ENCODE measurements at places on chromosomes 2 and 18.

DNA sequence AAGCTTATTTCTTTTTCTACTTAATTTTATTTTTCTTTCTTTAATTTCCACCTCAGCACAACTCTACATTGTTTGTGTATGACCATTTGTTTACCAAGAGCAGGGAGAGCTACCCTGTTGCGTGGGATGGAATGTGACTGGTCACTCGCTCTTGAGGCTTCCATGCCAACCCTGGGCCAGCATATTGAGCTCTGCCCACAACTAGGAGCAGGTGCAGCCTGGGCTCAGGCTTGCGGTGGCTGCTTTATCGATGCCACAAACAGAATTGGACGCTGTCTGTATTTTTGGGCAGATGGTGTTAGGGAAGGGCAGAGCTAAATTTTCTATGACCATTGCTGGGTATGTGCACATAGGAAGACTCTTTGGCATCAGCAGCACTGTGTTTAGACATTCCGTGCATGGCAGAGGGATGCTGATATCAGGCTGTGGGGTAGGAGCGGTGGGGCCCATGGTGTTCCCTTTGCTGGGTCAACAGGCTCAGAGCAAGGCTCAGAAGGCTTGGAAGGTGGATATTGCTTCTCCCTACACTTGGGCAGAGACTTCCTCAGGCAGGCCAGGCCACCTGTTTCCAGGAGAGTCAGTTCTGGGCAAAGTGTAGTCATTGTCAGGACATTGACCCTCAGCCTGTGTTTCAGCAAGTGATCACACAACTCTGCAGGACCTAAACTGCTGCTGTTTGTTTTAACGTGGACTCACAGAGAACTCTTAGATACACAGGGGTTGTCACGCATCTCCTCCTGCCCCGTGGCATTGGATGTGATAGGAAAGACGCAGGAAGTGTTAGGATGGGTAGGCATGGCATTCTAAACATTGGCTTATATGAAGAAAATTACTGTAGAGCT lies 40.2 kb downstream of the TMEM182 start:
- DNase-seq: no peak

GRCh38 chr18:10085876-10086275 lies 172.1 kb downstream of the VAPA start:
- no peak for DNase-seq

DNA sequence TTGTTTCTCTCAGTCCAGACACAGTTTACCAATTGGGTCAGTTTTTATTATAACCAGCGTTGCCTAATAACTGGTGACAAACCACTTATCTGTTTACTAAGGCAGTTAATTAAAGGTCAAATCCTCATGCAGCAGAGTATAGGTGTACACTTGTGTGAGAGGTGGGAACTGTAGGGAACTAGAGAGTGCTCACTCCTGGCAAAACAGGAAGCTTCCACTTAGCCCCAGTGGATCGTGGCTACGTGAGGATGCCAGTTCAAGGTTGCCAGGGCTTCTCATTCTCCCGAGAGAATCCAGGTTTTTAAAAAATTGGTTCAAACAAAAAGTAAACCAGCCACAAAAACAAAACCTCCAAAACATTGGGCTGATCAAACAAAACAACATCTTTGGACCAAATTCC lies 8.1 kb downstream of the CYBRD1 start:
- DNase-seq: no peak

GRCh38 chr2:42101206-42102023 lies 53.6 kb downstream of the PKDCC start:
- no peak for DNase-seq

DNA sequence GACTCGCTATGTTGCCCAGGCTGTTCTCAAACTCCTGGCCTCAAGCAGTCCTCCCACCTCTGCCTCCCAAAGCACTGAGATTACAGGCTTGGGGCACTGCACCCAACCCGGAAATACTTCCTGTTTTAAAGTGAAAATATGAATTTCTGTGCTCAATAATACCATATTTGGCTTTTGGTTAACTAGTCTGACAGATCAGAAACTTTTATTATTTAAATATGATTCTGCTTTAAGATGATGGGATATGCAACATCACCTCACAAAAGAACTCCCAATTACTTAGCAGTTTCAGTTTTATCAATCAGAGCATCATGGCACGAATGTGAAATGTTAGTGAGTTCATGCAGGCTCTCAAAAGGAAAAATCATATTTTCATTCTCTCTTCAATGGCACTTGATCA lies 120.6 kb downstream of the PTRHD1 start:
- DNase-seq: no peak

DNA sequence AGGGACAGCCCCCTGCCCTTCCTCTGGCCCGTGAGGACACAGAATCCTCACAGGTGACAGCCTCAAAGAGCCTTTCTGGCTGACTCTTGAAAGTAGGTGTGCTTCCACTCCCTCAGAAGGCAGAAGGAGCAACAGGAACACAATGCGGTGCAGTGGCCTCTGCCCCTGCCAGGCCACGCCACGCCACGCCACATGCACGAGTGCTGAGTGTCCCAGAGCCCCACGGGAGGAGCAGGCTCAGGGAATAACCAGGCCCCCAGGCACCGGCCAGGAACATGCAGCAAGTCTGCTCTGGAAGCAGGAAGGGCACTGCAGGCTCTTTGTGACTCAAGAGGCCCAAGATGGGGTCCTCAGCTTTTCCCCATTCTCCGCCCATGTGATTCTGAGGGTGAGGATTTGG lies 18.1 kb upstream of the CCDC74B start:
- no peak for DNase-seq

GRCh38 chr2:85263591-85263990 lies 64.2 kb downstream of the TGOLN2 start:
- DNase-seq: no peak

DNA sequence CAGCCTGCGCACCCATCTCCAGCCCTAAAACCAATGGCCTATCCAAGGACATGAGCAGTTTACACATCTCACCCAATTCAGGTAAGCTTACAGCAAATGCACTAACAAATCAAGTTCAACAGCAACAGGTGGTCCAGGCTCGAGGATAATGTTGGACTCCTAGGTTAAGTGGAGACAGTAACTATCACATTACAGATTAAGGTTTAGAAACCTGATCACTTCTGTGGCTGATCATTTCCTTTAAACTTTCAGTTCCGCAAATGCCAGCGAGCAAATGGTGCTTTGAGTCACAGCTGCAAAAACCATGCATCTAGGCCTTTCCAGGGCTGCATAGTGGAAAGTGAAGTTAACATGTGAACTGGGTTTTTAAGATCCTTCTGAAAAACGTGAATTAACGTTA lies 259.4 kb downstream of the GBX2 start:
- DNase-seq: no peak

- DNase-seq: peak; percentile 97
These were observed 50.2 kb downstream of the TEX44 start for GRCh38 chr2:231642631-231643494.

DNA sequence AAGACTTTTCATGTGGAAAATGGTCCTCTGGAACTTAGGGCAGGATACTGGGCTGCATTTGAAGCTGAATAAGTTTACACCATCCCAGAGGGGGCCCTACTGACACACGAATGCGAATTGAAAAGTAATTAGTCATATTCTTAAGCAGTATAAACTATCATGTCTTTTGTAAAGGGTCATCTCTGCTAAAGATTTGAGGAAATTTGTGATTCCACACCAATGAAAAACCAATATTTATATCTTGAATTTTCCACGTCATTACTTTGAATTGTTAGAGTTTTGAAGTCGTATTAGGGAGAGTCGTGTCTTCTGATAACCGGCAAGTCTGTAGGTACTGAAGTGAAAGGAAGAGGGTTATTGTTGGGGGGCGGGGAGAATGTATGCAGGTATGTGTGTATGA lies 4.1 kb upstream of the OTX1 start:
- no peak for DNase-seq

GRCh38 chr2:230537531-230537976 lies 121.6 kb downstream of the SP100 start:
- DNase-seq: no peak
